ENCODE measurements at places on chromosomes 16 and 17.
A peak's percentile ranks its signal among the peaks of the same experiment; 100 is the strongest.

DNA sequence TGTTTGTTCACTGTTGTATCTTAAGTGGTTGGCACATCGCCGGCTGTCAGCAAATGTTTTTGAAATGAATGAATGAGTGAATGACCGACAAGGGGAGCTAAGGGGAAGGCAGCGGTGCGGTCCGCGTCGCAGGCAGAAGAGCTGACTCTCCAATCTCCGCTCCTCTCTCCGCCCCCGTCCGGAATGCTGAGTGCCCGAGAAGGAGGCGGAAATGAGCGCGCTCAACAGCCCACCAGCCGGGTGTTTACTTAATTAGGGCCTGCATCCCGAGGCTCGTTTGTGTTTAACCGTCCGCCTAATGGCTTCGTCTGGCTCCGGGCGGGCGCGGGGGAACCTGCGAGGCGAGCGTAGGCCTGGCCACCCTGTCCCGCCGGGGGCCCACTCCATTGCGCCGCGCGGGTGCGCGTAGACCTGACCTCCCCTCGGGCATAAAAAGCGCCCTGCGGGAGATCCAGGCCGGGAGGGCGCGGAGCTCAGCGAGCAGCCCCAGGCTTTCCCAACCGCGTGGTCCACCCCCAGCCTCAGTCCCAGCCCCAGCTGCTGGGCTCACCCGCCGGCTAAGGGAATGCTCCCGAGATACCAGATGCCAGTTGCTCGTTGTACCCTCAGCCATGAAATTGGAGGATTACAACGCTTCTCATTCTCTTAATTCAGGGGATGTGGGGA, 2.5 kb upstream of the CDH3 start:
- DNase-seq: no peak

- no peak for DNase-seq
Measured at GRCh38 chr16:683396-684070, 601 bp downstream of the JMJD8 start.

DNA sequence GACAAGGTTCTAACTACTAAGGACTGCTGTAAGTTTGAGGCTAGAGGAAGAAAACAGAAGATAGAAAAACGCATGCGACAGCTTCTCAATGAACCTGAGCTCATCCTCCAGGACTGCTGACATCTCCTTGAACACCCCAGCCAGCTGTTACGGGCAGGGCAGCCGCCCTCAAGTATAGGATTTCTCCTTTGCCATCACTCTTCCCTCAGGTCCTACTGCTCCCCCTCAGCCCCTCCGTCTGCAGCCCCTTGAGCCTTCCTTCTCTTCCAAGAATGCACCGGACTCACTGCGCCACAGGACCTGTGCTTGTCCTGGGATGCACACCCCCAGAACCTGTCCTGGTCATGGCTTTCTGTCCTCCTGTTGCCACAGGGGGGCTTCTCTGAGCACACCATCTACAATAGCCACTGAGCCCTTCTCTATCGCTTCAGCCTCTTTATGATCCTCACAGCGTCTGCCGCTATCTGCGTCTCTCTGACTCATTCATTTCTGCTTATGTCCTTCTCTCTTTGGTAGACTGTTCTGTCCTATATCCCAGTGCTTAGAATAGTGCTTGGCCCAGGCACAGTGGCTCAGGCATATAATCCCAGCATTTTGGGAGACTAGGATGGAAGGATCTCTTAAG, 15.7 kb upstream of the XYLT2 start:
- no peak for DNase-seq

GRCh38 chr16:85857406-85857805, 41.6 kb upstream of the IRF8 start:
- DNase-seq: no peak

DNA sequence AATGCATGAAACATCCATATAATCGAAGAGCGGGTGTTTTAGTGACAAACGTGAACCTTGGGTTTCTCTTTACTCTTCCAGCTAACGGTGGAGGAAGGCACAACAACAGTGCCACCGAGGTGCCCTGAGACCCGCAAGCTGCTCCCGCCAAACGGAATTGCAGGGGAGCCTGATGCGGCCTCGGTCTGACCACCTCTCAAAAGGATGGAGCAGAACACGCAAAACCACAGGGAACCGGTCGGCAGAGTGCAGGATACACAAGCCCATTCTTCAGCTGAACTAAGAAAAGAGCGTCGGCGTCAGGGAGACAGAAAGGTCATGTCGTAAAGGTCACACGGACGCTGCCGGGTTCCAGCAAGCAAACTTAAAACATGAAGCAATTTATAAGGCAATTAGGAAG, 109.5 kb upstream of the ZNF750 start:
- no peak for DNase-seq

DNA sequence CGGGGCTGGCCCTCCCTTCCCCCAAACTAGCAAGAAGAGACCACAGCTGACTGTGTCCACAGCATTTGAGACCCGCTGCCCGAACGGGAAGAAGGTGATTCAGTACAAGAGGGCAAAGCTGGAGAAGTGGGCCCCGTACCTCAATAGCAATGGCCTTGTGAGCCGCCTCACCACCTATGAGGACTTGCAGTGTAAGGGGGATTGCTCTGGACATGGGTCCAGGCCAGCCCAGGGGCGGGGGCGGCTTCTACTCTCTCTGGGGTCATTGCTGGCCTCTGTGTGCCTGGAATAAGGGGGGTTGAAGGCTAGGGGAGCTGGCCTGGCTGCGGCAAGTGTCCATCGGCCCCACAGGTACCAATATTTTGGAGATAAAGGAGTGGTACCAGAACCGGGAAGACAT, 12.9 kb upstream of the KATNB1 start:
- no peak for DNase-seq

DNA sequence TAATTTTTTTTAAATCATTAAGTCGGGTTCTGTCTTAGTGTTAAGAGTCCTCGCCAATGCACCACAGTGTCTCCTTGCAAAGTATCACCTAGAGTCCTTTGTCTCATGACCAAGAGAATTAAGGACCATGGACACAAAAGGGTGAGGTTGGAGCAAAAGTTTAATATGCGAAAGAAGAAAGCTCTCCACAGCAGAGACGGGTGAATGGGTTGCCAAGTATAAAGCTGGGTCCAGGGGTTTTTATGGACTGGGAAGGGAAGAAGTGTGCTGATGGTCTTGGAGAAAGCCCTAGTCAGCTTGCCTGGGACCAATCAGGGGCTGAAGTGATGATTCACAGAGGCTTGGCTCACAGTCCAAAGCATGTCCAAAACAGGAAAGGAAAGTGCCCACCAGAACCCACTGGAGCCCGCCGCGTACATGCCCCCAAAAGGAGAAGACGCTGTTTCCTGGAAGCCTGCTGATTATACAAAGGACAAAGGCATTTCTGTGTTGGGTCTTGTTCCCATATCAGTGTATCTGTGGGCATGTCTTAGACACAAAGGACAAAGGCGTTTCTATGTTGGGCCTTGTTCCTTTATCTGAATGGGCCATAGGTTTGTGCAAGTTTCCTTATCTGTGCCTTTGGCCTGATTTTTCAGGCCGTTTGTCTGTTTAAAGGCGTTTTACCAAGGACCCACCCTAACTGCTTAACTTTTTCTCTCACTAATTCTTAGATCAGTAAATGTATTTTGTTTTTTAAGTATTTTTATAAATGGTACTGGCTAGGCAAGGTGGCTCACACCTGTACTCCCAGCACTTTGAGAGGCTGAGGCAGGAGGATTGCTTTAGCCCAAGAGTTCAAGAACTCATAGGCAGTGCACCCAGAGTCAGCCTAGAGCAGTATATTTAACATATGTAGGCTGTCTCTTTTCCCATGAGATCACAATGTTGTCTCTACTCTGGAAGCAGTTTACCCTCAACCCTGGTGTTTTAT, 28.7 kb upstream of the ATF7IP2 start:
- DNase-seq: no peak

- no peak for DNase-seq
Measured at GRCh38 chr16:68265078-68265920, 973 bp downstream of the SLC7A6 start.

- DNase-seq: no peak
Measured at GRCh38 chr17:44397479-44398440, 8.3 kb upstream of the ITGA2B start.

GRCh38 chr17:59786536-59787319, 79.3 kb downstream of the VMP1 start:
- DNase-seq: peak; percentile 88

DNA sequence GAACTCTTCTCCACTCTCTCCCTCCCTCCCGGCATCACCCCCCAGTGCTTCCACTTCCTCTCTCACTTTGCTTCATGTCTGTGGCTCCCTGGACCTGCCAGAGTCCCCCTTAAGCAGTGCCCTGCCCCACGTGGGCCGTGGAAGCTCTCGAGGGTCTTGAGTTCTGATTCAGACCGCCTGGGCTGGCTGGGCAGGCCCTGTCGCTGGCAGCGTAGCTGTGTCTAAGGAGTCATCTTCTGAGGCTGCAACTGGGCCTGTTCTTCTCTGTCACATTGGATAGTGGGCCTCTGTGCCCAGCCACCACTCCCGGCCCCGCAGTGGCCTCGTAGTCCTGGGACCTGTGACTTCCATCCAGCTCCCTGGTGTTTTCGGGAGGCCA, 30.7 kb downstream of the MNT start:
- DNase-seq: no peak

DNA sequence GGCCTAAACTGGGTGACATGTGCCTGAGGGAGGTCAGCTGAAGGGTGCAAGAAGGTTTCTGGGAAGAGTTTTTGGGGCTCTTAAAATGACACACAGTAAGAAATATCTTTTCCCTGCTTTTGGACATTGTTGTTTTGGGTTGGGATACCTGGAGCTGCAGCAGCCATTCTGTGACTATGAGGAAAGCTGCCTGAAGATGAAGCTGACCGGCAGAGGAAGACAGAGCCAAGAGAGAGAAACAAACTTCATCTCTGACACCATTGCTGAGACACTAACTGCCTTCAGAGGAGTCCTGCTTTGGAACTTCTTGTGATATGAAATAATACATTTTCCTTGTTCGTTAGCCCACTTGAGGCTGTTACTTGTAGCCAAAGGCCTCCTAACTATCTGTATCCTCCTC, 8.8 kb upstream of the WNT3 start:
- DNase-seq: no peak

- DNase-seq: no peak
Measured at GRCh38 chr16:30407804-30408534, 563 bp downstream of the ZNF771 start.

GRCh38 chr17:9241371-9241712, 220.0 kb downstream of the NTN1 start:
- DNase-seq: peak; percentile 53

DNA sequence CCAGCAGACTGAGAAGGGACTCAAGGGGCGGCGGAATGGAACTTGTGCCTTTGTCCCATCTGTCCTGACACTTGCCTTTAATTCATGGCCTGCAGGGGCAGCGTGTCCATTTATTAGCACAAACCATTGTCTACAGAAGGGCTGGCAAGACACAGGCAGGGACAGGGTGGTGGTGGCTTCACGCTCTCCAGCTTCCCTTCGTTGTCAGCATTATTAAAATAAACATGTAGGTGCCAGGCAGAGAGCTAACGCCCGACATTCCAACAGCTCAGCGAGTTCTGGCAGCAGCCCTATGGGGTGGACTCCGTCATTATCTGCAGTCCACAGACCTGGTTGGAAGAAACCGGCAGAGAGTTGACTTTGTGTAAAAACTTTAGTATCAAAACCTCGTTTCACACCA, 16.3 kb downstream of the DNAI2 start:
- no peak for DNase-seq

DNA sequence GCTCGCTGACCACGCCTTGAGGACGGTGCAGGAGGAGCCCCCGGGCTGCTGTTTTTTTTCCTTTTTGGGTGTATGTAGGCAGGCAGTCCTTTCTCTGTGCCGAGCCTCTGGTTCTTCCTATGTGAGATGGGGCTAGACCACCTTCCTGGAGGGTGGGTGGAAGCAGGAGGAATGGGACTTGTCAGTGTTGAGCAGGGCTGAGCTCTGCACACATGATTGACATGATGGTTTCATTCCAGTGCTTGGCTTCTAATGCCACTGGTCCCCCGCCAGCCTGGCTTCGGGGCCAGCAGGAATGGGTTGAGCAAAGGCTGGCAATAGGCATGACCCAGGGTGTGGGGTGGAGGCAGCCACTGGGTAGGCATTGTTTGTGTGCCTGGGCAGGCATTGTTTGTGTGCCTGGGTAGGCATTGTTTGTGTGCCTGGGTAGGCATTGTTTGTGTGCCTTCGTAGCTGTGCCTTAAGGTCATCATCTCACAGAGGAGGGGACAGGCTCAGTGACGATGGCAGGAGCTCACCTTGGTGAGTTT, 14.2 kb upstream of the ADCY7 start:
- no peak for DNase-seq

- peak; percentile 34 for DNase-seq
Measured at GRCh38 chr17:46191322-46192188, 1.7 kb downstream of the KANSL1 start.

GRCh38 chr16:59385959-59386358, 651.8 kb upstream of the GOT2 start:
- peak; percentile 2 for DNase-seq

DNA sequence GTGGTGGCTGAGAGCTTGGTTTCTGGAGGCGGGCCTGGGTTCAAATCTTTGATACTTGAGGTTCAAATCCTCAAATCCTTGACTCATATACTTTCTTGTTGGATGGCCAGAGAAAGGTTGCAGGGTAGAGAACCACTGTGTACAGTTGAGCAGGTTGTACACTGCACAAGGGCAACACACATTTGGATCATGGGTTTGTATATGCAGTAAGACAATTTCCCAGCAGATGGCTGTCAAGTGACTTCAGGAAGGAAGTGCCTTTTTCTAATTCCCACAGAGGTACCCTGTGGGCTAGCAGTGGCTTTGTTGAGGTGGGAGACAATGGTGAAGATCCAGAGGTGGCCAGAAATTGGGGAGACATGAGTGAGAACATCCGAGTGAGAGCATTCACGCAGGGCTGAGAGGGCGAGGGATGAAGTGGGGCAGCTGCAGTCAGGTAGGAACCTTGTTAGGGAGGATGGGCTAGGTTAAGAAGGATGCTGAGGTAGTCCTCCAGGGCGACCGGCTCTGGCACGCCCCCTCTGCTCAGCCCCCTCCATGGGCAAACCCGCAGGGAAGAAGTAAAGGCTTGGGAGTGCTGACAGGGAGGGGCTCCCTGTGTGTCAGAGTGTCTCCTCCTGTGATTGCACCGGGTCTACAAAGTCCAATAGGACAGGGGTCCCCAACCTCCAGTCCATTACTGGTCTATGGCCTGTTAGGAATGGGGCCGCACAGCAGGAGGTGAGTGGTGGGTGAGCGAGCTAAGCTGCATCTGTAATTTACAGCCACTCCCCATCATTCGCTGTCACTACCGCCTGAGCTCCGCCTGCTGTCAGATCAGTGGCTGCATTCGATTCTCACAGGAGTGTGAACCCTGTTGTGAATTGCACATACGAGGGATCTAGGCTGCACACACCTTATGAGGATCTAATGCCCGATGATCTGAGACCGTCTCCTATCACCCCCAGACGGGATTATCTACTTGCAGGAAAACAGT, 2.7 kb downstream of the C16orf89 start:
- DNase-seq: no peak

DNA sequence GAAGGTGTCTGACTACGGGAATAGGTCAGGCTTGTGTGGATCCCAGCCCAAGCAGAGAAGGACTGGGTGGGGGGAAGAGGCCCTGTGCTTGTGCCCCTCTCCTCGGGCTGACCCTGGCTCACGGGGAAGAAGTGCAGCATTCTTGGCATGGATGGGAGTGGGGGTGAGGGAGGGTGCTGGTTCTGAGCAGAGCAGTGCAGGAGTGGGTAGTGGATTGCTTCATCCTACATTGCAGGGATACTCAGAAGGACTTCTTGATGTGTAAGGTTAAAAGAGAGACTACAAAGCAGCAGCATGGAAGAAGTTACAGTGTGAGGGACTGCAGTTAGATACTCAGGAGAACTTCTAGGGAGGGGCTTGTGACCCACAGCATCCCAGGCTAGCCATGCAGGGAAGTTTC, 2.1 kb downstream of the ARHGAP23 start:
- no peak for DNase-seq

- DNase-seq: no peak
Measured at GRCh38 chr16:67278773-67279295, 498 bp upstream of the PLEKHG4 start.

Measured in skin of body (tissue), 3 donors.